Adipocyte (in vitro differentiated cells): ENCODE measurements at places on chromosomes 6 and 20.
A peak's percentile ranks its signal among the peaks of the same experiment; 100 is the strongest.

DNA sequence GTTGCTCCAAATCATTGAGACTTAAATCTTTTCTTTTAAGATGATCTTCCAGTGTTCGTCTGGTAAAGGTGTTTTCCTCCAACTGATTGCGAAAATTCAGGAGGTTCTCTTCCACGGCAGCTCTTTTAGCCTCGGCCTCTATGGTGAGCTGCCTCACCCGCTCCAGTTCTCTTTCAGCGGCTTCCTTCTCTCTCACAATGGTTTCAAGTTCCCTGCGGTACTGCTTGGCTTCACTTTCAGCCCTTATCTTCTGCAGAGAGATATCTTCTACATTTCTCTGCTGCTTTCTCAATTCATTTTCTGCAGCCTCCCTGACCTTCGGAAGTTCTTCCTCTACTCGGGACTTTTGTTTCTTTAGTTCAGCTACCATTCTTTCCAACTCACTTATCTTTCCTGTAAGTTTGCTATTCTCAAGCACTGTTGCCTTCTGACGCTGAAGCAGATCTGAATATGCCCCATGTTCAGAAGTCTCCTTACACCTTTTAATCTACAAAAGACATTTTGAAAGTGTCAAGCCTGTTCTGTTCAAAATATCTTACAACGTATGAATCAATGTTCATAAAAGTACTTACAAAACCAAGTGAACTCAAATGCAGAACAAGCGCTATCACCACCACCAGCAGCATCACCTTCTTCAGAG lies 22.3 kb downstream of the DST start:
- DNase-seq = no peak

GRCh38 chr6:156658966-156659821 lies 118.0 kb upstream of the ARID1B start:
- DNase-seq = no peak

DNA sequence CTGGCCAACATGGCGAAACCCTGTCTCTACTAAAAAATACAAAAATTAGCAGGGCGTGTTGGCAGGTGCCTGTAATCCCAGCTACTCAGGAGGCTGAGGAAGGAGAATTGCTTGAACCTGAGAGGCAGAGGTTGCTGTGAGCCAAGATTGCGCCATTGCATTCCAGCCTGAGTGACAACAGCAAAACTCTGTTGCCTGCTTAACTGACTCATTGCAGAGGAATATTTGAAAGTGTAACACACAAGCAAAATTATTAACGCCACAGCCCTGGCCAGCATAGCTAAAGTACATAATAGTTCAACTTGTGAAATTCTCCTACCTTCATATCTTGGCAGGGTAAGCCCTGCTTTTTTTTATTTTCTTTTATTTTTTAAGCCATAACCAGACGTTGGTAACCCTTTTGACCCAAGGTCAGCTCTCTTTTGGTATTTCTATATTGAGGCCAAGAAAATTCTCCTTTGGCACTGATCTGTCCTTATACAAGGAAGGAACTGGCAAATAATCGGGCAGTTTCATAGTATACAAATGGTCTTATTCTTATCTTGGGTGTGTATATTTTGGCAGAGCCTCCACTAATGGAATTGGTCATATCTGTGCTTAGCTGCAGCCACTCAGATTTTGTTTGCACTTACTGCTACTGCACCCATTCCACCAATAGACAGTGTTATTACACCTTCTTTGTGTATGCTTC lies 4.0 kb upstream of the ADGRF5 start:
- peak; percentile 32 for DNase-seq

DNA sequence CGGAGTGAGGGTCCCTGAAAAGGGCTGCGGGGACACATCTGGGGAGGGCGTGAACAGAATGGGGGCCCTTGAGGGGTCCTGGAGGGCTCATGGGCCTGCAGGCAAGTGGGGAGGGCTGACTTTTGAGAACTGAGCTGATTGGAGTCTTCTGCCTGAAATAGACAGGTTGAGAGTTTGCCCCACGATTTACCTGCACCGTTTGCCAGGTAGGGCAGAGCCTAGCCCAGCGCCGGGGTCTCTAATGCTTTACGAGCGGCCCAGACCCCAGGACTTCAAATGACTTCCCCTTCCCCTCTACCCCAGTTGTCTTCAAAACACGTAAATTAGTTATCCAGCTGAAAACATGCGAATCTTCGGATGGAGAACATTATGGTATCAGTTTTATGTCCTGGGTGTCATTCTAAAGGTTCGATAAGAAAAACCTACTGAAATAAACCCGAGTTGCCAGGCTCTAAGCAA lies 1.3 kb downstream of the PLCB1 start:
- DNase-seq = no peak

DNA sequence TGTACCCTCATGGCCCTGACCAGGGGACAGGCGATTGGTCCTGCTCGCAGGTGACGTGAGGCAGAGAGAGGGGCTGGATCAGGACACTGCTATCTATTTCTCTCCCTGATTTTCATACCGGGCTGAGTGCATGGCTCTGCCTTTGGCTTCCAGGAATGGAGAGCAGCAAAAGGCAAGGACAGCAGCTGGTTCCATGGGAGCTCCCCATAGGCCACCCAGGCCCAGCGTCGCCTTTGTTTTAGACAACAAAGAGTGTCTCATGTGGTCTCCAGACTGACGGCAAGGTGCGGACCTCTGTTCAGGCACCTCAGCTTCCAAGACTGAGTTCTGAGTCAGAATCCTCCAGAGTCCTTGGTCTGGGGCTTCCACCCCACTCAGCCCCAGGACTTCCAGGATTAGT lies 123.1 kb downstream of the VEGFA start:
- no peak for DNase-seq

GRCh38 chr6:76644231-76644630 lies 571.8 kb upstream of the IMPG1 start:
- DNase-seq = no peak

DNA sequence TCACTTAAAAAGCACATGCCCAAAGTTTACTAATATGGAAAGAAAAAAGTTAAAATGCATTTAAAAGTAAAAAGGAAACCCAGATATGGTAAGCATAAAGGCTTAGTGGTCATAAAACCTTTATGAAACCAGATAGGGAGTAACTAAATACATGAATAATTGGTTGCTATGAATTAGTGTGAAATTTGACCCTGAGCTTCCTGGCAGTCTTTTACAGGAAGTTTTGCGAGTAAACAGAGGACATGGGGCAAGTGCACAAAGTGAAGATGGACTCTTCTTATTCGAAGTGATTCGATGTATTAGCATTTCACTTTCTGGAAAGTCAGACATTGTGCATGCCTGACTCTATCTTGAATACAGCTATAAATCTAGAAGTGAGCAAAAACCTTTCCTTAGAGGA lies 90.9 kb upstream of the MLIP start:
- DNase-seq = no peak

GRCh38 chr6:25717866-25718740 lies 36.4 kb upstream of the SLC17A4 start:
- peak; percentile 81 for DNase-seq

- DNase-seq = no peak
These were observed 38.1 kb upstream of the PROKR2 start for GRCh38 chr20:5354901-5355300.

GRCh38 chr20:17898548-17898994 lies 70.0 kb downstream of the SNX5 start:
- DNase-seq = peak; percentile 91

- peak; percentile 30 for DNase-seq
These were observed 159.2 kb downstream of the UBE3D start for GRCh38 chr6:82906489-82906888.

GRCh38 chr6:87553159-87553765 lies 36.5 kb downstream of the RARS2 start:
- peak; percentile 19 for DNase-seq

GRCh38 chr6:51398064-51398705 lies 579.5 kb downstream of the TFAP2B start:
- no peak for DNase-seq

DNA sequence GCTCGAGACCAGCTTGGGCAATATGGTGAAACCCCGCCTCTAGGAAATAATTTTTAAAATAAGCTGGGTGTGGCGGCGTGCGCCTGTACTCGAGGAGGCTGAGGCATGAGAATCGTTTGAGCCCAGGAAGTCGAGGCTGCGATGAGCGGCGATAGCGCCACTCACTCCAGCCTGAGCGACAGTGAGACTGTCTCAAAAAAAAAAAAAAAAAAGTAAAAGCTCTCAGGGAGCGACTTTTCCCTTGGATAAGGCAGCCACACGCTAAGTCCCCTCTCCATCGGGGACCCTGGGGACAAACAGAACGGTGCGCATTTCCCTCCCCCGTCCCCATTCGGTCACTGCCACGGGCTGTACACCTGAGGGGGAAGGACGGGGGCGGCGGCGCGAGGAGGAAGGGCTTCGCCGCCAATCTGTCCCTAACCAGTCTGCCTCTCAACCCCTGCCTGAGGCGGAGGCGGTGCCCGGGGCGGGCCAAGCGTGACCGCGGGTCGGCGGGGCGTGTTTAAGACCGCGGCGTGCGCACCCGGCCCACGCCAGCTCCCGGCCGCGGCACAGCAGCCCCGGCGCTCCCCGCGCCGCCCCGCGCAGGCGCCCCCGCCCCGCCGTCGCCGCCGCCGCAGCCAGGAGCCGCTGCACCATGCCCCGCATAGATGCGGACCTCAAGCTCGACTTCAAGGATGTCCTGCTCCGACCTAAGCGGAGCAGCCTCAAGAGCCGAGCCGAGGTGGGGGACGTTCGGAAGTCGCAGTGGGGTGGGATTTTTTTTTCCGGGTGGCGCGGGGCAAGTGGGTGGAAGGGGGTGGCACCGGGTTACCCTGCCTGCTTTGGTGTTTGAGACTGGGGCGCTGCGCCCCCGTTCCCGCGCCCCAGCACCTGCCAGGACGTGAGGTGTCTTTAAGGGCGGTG lies at the start of gene GMPR:
TSS of gene GMPR (plus strand) at position 531 of the 906 bp plus-strand sequence. CDS start at position 638, 107 bp downstream.
- peak; percentile 91 for DNase-seq

- no peak for DNase-seq
These were observed 116.6 kb downstream of the QRSL1 start for GRCh38 chr6:106745824-106746582.

DNA sequence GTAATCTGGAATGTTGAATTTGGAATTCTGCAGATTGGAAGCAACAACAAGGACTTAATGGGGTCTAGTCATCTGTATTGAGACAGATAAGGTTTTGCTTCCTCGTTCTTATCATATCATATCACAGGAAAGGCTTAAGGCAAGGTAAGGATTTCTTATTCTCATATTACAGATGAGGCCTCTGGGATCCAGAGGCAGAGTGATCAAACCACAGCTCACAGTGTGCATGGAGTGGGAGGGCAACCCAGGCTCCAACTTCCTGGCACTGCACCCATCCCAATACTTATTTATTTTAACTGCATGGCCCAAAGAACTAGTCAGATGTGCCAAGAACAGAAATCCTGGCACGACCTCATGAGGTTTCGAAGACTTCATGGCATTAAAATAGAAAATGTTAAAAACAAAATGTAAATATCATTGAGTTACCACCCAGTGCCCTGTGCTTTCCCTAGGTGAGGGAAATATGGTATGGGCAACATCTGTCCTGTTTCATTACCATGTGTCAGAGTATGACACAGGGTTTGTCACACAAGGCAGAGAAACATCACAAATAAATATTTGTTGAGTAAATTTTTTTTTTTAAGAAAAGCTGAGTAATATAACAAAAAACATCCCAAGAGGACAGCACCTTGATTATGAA lies 191.9 kb downstream of the ISM1 start:
- DNase-seq = peak; percentile 24

DNA sequence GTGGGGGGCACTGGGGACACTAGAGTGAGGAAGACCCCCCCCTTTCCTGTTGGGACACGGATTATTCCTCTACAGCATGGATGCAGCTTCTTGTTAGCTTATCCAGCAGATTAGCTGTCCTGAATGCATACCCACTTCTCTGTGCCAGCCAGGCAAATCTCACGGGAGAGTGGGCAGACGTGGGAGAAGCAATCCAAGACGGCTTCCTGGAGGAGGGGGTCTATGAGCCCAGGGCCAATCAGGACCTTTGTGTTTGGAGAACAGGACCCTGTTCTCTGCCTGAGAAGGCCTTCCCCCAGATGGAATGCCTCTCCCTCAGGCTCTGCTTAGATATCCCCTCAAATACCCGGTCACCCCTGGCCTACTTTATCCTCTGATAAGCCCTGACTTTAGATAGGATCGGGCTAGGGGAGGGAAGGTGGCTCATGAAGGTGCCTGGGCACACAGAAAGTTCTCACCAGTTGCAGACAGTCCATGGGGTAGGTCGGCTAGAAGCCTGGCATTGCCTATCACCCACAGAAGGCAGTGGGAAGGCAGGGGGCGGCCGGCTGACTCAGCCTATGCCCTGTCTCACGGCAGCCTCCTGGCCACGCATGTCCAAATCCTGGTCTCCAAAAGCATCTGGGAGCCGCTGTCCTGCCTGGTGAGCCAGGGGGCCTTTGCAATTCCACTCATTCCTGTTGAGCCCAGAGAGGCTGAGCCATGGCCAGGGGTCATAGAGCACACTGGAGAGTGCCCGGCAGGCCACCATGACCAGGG lies 34.7 kb downstream of the SUN5 start:
- DNase-seq = no peak

- DNase-seq = no peak
These were observed 148.4 kb downstream of the GRIK2 start for GRCh38 chr6:101541894-101542293.

GRCh38 chr6:48169635-48170034 lies 58.6 kb upstream of the PTCHD4 start:
- peak; percentile 23 for DNase-seq

GRCh38 chr20:45920462-45921336 lies 8.7 kb upstream of the PLTP start:
- no peak for DNase-seq

GRCh38 chr6:33411632-33412005 lies 805 bp downstream of the PHF1 start:
- no peak for DNase-seq

DNA sequence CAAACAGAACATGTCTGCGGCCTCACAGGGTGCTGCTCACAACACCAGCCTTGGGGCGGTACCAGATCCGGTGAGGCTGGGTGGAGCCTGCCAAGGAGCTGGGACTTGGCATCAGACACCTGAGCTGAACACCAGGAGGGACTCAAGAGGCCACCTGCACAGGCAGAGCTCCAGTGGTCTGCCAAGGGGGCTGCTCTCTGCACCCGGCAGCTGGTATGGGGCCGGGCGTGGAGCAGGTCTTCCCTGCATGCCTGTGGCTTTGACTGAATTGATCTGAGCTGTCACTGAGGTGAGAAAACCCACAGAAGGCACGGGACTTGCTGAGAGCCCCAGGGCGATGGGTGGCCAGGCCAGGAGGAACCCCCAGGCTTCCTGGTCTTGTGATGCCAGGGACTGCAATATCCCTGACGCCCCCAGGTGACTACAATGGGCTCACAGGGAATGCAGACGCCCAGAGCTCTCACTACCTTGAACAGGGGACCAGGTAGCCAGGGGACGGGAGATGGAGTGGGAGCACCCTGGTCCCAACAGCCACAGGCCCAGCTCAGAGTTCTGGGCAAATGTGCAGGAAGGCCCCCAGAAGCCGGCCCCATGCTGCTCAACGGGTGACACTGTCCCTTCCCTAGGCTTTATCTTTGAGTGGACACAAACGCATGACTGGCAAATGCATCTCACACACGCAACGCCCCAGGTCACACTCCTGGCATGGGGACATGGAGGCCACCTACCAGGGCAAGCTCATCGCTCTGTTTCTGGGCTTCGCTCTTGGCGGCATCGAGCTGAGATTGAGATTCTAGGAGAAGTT lies 48.2 kb downstream of the DSTN start:
- DNase-seq = no peak
